H1 (cell line): ENCODE measurements at places on chromosomes 5 and 9. TPM values are rescaled to one million over a fixed set of nuclear protein-coding genes. Genes with fewer than 3 reads are reported as not detected.

The BTNL8 gene
- total RNA-seq: 0.27 and 0.48 TPM in 2 replicates

The SYK gene
- 4.4 and 5.6 TPM in 2 replicates for total RNA-seq

The EGFLAM gene
- total RNA-seq: 0.15 and 0.24 TPM in 2 replicates

The NUTM2G gene
- total RNA-seq: 0.25 TPM in 1 of 2 replicates, not detected in the other

The OR1Q1 gene
- total RNA-seq: not detected in 2 replicates

- no peak for DNase-seq
Measured at GRCh38 chr9:71213633-71214032, 92.2 kb upstream of the TRPM3 start.

DNA sequence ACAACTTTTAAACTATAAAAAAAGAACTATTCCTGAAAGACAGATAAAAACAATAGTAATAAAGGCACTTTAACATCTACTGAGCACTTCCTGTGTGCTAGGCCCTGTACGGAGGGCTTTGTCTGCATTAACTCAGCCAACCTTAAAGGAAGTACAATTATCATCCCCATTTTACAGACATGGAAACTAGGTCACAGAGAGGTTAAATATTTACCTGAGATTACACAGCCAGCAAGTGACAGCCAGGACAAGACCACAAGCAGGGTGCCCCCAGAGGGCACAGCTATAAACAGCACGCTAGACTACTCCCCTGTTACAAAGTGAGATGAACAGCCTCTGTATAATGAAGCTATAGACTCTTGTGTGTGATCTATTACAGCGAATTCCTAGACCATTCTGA is 25.5 kb downstream of the DDX31 start:
- DNase-seq: no peak

DNA sequence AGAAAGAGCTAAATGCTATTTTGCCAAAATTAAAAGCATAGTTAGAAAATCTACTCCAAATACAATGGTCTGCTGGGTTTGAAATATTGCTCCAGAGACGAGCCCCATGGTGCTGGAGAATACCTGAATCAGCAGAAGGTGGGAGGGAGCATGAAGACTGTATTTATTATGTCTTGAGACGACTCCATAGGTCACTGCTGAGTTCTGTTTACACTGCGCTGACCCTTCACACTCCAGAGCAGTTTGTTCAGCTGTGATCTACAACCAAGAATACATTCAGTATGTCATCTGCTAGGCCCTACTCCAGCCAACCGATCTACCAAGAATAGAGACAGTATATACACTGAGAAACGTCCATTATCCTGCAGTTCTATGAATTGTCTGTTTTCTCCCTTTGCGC is 150.5 kb downstream of the TLE1 start:
- no peak for DNase-seq

DNA sequence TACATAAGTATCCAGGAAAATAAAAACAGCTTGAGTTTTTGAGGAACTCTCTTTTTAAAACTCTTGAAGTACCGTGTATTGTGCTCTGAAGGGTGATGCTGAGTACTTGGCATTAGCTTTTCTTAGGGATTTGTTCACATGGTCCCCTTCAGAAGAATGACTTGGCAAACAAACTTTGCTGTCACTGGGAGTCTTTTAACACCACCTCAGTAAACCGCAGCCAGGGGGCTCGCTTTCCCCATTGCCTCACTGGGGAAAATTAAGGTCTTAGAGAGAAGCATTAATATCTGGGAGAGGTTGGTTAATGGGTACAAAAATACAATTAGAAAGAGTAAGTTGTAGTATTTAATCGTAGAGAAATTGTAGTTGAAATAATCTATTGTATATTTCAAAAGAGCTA is 105.9 kb upstream of the DAP start:
- DNase-seq: no peak

DNA sequence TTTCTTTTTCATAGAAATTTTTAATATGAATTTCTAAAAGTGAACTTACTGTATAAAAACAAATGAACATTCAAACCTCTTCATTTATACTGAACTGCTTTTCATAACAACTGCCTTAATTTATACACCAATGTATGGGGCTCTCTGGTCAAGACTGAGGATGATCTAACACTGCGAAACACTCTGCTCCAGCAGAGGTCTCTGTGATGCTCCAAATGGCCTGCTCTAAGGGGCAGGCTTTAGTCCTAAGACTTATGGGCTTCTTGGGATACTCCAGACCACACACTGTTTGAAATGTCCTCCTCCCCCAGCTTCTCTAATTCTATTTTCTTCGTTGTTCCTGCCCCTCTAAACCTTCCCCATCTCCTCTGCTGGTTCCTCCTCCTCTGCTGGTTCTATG is 58.5 kb downstream of the LIFR start:
- DNase-seq: no peak

DNA sequence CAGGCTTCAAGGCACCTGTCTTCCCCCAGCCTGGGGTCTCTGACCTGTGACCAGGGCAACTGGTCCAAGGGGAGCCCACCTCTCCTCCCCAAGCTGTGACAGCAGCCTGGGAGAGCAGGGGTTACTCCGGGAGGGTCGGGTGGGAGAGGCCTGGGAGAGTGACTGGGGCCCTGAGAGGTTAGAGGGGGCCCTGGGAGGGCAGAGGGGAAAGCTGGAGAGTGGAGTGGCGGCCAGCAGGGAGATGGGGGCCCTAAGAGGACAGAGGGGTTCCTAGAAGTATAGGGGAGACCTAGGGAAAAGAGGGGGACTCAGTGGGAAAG is 302 bp downstream of the LCN9 start:
- DNase-seq: no peak

GRCh38 chr9:27162045-27162444 is 53.0 kb downstream of the TEK start:
- no peak for DNase-seq

GRCh38 chr9:80883826-80884579 is 805.3 kb downstream of the TLE1 start:
- no peak for DNase-seq

GRCh38 chr5:23977997-23978396 is 470.6 kb downstream of the PRDM9 start:
- DNase-seq: peak; percentile 27

GRCh38 chr9:116160676-116161571 is 7.3 kb downstream of the PAPPA start:
- no peak for DNase-seq

DNA sequence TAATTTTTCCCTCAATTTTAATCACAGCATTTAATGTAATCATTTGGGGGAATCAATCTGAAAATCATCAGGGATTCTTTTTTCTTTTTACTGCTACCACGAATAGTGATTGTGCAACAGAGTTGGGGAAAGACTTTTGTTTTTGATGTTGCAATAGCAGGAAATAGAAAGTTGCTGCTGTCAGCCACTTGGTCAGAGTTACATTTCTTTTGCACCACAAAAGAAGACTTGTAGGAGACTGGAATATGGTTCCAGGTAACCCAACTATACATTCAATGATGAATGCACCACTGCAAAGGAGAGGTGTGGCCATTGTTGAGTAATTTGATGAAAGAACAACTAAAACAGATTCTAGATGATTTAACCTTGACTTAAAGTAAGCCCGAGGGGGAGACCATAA is 46.3 kb upstream of the PALM2AKAP2 start:
- DNase-seq: no peak

DNA sequence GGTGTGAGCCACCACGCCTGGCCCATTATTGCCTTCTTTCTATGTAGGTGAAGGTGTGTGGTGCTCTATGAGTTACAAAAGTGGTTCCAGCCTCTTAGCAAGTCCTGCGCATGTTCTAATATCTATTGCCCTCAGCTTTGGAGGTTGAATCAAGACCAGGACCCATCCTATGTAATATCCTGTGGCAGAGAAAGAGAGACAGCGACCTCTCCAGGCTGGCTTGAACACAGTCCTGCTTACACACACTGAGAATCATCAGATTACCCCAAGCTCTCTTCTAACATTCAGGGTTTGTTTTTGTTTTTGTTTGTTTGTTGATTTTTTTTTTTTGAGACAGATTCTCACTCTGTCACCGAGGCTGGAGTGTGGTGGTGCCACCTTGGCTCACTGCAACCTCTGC is 94.7 kb upstream of the OSMR start:
- no peak for DNase-seq

- DNase-seq: no peak
Measured at GRCh38 chr9:22068369-22068768, 59.3 kb upstream of the CDKN2B start.

- no peak for DNase-seq
Measured at GRCh38 chr5:13403351-13403750, 541.1 kb downstream of the DNAH5 start.

GRCh38 chr9:111381006-111381405 is 51.0 kb upstream of the OR2K2 start:
- DNase-seq: no peak

- peak; percentile 70 for DNase-seq
Measured at GRCh38 chr5:37838152-37838932, 1.5 kb downstream of the GDNF start.

DNA sequence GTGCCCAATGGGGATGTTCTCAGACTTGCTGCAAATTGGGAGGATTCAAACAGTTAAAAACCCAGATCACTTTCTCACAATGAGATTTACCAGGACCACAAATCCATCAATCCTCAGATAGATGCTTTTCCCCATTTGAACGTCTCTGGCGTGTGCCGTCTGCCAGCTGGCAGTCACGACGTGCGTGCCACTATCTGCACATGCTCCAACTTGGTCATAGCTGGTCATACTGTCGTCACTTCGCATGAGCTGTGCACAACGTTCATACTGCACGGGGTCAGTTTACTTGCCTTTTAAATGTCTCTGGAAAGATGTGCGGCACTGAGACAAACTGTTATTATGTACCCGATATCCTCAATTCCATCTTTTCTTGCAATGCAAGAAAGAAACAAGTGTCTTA is 118.3 kb upstream of the RAPGEF1 start:
- no peak for DNase-seq

DNA sequence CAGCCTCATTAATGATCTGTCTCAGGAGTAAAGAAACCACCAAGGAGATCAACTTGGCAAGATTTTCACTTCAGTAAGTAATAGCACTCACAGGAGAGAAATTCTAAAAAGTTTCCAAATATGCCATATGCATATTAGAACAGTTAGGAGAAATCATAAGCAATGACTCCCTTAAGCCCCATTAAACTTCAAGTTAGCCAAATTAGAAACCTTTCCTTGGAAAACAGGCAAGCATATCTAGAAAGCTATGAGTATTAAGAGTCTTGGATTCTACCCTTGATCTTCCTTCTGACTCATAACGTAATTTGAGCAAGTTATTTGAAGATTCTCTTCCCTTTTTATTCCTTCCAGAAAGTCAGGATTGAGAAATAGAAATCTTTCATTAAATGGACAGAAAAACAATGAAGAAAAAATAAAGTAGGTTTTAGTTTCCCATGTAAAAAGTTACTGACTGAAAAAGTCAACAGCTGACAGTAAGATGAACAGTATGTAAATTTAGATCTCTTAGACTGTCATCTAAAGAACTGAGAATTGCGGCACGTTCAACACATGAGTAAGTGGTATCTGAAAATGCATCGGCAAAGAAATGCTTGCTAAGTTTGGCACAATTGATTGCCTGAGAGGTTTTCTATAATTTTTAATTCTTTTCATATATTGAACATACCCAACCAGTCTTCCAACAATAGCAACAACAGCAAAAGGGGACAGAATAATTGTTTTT is 565.7 kb upstream of the FTMT start:
- no peak for DNase-seq

GRCh38 chr5:180097163-180097894 is 25.8 kb upstream of the RNF130 start:
- no peak for DNase-seq

- no peak for DNase-seq
Measured at GRCh38 chr5:126693806-126694205, 83.1 kb upstream of the LMNB1 start.

GRCh38 chr5:75235711-75236110 is 967 bp downstream of the ANKRD31 start:
- DNase-seq: no peak

DNA sequence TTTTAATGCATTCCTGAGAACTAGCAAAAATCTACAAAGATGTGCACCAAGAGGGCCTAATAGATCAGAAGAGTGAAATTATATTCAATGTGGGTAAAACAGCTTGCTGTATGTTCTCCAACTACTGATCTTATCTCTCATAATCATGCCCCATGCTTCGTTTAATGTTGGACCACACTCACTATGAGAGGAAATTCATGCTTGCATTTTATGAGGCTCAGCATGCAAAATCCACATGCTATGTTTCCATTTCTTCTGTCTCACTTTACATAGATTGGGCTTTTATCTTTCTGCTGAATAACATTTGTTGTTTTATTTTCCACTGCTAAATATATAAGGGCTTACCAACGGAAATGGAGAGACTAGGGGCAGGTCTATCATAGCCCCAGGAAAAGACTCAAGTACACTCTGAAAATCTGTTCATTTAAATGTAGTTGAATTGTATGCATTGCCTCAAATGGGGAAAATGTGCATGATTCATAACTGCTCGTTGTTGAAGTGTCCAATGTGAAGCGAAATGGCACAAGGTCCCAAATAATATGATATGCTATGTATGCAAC is 474.2 kb downstream of the EFNA5 start:
- no peak for DNase-seq

GRCh38 chr5:81906086-81906485 is 65.7 kb upstream of the ATG10 start:
- no peak for DNase-seq

DNA sequence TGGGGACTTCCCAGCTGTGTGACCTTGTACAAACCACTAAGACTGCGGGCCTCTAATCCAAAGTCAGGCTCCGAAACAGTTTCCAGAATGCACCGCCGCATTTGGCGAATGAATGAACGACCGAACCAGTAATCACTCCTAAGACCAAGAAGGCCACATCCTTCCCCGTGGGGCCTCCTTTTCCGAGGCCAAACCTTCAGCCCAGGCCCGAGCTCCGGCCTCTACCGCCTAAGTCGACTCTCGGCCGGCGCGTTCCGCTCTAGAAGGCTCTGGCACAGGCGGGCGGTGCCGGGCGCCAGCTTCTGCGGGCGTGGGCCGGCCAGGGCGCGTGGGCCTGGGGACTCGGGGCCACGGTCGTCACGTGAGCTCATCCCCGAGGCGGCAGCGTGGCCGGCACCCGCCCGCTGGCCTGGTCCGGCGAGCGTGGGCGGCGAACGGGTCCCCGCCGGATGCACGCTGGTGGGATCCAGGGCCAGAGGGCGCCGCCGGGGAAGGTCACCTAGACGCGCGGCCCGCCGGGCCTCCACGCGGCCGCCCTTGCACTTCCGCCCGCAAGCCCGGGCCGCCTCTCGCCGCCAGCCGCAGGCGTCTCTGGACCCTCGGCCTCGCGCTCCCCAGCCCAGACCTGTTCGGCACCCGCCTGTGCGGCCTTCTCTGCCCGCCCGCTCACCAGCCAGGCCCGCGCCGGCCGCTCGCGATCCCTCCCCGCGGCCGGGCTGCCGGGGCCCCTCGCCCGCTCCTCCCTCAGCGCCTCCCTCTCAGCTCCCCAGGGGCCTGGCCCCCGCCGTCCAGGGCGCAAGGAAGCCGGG is 754 bp downstream of the VDAC1 start:
- DNase-seq: no peak

GRCh38 chr5:133196441-133197085 is 144.8 kb downstream of the HSPA4 start:
- DNase-seq: no peak
